Activated CD4-positive, alpha-beta memory T cell treated with anti-CD3 and anti-CD28 coated beads for 36 hours (primary cell): ENCODE measurements at places on chromosomes 2 and 18.

GRCh38 chr2:42796427-42797248 lies 4.3 kb upstream of the HAAO start:
- no peak for DNase-seq

DNA sequence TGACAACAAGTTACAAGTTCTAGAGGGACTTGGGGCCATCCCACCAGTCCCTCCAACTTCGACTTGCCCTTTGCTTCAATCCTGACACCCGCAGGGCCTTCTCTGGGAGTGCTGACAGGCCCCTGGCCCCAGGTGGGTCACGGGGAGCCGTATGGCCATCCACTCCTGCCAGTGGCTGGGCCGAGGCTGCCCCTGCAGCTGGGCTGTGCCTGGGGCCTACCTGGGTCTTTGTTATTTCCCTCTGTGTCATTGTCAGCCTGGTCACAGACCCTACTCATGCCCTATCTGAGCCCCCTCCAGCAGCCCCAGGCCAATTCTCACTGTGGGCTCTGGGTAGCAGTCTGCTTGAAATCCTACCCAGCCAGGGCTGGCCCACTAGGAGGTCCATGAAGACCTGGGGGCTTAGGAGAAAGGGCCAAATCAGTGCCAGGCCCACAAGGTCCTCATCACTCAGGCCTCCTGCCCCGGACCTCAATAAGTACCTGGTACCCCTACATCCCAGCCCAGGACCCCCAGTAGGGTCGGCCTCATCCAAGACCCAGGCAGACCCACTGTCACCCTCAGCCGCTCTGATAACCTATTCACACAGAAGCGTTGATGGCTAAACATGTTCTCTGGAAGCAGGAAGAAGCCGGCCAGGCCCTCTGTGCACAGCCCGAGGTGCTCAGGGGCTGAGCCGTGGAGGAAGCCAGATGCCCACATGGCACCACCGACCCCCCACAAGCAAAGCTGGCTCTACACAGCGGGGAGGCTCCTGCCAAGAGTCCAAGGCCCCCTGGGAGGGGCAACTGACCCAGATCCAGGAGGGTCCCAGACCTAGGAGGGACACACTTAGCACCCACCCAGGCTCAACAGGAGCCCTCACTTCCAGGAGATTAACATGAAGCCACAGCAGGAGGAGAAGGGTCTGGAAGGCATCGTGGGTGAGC lies 57.7 kb downstream of the BIN1 start:
- DNase-seq = no peak

GRCh38 chr18:13616525-13617035 lies 109.8 kb downstream of the FAM210A start:
- peak; percentile 31 for DNase-seq

- DNase-seq = no peak
Measured at GRCh38 chr2:222000326-222000725, 298.5 kb downstream of the PAX3 start.

- DNase-seq = no peak
Measured at GRCh38 chr2:125125902-125126301, 1100.8 kb downstream of the CNTNAP5 start.

- DNase-seq = no peak
Measured at GRCh38 chr2:224556381-224556780, 28.8 kb downstream of the CUL3 start.
